SJSA1 (cell line): ENCODE measurements at places on chromosomes 5 and 9.

DNA sequence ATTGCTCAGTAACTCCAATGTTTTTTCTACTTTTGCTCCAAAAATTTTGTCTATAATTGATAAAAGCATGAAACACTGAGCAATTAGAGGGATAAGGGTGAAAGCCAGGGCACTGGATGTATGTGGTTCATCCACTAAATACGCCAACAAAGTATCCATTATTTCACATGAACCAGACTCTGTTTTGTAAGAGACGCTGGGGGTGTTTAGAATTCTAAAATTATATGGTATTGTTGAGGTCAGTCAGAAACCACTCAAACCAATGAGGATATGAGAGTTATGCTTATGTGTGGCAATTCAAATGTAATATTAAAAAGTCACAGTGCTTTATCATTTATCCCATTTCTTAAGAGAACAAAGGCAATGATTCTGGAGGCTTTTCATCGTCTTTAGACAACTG lies 220.2 kb downstream of the EFNA5 start:
- no peak for DNase-seq

GRCh38 chr5:88924330-88924657 lies 41.3 kb upstream of the MEF2C start:
- DNase-seq: no peak

- no peak for DNase-seq
Observed at GRCh38 chr9:118459913-118460312, 755.7 kb downstream of the TLR4 start.

DNA sequence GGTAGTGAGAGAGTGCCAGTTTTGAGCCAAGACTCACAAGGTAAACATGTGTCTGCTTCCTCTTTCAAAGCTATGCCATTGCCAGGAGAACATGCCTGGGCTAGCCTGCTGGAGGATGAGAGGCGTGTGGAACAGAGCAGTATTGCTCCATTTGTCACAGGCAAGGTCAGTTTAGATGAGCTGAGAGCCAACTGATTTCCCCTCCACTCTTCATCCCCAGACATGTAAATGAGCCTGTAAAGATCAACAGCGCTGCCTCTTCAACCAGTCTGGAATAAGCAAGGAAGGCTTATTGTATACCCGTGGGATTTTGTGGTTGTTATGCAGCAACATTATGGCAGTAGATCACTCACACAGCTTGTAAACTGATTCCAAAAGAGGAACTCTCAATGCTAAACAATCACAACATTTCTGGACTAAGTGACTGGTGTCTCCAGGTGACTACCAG lies 8.2 kb upstream of the GDNF start:
- no peak for DNase-seq

GRCh38 chr9:28941856-28942255 lies 1368.6 kb upstream of the C9orf72 start:
- no peak for DNase-seq

- DNase-seq: no peak
Observed at GRCh38 chr9:88372103-88372654, 16.1 kb upstream of the SPIN1 start.

DNA sequence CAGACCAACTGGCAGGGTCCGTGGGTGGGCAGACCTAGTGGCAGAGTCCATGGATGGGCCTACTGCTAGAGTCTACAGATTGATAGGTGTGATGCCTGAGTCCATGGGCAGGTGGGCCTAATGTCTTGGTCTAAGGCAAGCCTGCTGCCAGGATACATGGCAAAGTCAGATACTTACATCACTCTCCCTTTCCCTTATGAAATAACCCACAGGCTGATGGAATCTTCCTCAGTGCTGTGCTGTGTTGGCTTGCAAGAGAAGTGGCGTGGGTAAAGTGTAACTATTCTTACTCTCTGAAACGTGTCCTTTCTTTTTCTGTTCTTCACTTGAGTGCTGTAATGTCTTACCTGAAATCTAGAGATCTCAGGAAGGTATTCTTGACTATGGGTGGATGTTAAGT lies 67.3 kb upstream of the ADRB2 start:
- no peak for DNase-seq

GRCh38 chr5:154729613-154730012 lies 25.6 kb upstream of the LARP1 start:
- no peak for DNase-seq

- DNase-seq: no peak
Observed at GRCh38 chr9:87520172-87520683, 22.6 kb downstream of the DAPK1 start.

DNA sequence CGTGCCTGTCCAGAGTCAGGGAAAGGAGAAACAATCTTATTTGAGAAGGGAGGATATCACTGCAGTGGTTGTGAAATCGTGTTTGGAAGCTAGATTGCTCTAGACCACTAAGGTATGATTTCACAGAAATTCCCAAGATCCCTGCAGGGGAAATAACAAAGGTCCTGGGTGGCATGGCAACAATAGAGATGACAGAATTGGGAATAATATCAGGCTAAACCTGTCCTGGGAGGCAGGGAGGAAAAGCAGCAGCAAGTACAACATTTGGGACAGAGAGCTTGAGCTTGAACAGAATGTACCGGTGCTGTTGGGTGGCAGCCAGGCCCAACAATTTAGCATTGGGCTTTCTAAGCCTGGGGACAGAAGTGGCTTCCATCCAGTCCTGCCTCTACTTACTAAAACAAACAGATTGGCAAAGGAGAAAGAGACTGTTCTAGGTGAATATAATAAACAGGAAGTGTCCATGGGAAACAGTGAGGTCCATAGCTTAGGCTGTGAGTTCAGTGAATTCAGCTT lies 17.0 kb upstream of the ARHGAP26 start:
- DNase-seq: peak; percentile 38

GRCh38 chr5:66324357-66324756 lies 180.3 kb downstream of the SREK1 start:
- no peak for DNase-seq

- DNase-seq: no peak
Observed at GRCh38 chr9:74533253-74533652, 36.1 kb downstream of the RORB start.

DNA sequence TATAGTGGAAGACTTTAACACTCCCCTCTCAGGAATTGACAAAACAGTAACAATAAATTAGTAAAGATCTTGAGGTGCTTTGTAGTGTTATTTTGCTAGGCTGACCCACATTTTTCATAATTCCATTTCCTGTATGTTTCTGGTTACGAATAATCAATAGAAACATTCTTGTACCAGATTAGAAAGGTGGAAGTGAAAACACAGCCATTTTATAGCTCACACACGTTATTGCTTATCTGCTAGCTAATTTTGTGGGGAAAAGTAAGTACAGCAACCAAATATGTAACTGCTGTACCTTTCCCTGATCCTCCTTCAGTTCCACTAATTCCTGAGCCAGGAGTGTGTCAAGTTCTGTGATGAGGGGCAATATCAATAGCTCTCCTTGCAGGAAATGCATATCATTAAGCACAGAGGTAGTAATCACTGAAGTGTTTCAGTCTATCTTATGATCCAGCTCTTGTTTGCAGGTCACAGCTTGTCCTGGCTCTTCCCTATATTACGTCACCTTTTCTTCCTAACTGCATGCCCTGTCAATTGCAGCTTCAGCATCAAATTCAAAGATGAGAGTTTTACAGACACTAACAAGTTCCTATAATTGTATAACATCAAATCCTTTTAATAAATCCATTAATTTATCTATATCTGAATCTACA lies 59.4 kb downstream of the MINAR2 start:
- no peak for DNase-seq

GRCh38 chr9:97527626-97528528 lies 26.4 kb downstream of the TMOD1 start:
- no peak for DNase-seq

DNA sequence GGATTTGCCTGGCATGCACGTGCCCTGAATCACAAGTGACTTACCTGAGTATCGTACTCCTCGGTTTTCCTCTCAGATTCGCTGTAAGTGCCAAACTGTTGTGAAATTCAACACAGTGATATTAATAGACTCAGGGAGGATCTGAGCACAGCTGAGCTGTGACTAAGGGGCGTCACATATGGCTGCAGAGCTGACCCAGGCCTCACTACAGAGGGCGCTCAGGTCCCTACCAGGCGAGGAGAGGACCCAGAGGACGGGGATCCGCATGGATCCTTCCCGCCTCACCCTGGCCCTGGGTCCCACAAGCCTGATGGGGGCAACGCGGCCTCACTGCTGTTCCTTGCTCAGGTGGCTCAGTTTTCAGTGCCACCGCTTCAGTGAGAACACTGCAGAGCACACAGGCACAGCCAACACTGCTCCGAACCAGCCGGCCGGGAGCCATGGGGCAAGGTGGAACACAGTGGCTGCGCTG lies 20.1 kb downstream of the CLPTM1L start:
- DNase-seq: no peak

DNA sequence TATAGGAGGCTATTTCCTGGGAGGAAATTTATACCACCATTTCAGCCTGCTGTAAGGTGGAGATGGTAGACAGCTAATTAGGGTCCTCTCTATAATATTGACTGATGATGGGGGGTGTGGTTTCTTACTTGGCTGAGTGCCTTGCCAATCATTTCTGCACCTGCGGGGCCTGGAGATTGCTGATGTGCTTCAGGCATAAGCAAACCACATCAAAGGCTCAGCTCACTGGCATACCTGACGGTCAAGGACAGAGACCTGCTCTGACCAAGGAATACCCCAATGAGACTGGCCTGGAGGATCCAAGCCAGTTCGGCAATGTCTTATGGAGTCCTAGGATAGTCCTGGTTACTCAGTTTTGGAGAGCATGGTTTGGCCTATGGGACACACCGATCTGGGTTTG lies 29.5 kb downstream of the ANKH start:
- DNase-seq: no peak

- no peak for DNase-seq
Observed at GRCh38 chr9:16043756-16044578, 491.1 kb downstream of the CCDC171 start.
